ENCODE measurements at places on chromosomes 7 and 10.
A peak's percentile ranks its signal among the peaks of the same experiment; 100 is the strongest.

GRCh38 chr7:114823290-114823689 is 98.6 kb upstream of the MDFIC start:
- no peaks in the 10 kb centered on the region for H3K27me3 ChIP-seq
- peaks cover 20% of the 10 kb centered on the region for H3K4me1 ChIP-seq
- H3K4me3 ChIP-seq = no peak overlapping the region
- DNase-seq = no peak

- peak overlapping the region; percentile 75 for H3K27ac ChIP-seq
- H3K27me3 ChIP-seq = no peaks in the 10 kb centered on the region
Measured at GRCh38 chr10:114604357-114605130, 53.5 kb downstream of the ABLIM1 start.

DNA sequence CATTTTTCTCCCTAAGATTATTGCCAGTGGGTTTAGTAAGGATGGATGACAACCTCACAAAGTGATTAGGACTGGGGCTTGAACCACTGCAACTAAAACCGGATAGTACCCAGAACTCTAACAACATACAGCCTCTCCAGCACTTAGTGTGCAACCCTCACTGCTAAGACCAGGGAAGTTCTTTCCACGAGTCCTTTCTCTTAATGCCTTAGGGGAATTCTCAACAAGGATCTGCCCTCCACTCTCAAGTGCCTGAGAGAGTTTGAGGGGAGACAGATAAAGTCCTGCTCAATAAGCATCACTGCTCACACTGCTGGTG is 104.6 kb downstream of the NRP1 start:
- H3K27me3 ChIP-seq = peaks cover 27% of the 10 kb centered on the region
- no peak for DNase-seq
- H3K27ac ChIP-seq = no peak overlapping the region
- H3K4me1 ChIP-seq = peaks cover 2% of the 10 kb centered on the region
- H3K36me3 ChIP-seq = no peaks in the 10 kb centered on the region

- no peaks in the 10 kb centered on the region for H3K27me3 ChIP-seq
- no peak overlapping the region for H3K4me3 ChIP-seq
Measured at GRCh38 chr7:36526863-36527548, 137.3 kb downstream of the ANLN start.

Data from T-helper 2 cell treated with Interferon-gamma antibody and Interleukin-4, amounts not matched to agents 5 μg/mL and 100 μg/mL, for 36 hours (primary cell).